AG10803 (cell line): ENCODE measurements at places on chromosomes 1 and 21.

DNA sequence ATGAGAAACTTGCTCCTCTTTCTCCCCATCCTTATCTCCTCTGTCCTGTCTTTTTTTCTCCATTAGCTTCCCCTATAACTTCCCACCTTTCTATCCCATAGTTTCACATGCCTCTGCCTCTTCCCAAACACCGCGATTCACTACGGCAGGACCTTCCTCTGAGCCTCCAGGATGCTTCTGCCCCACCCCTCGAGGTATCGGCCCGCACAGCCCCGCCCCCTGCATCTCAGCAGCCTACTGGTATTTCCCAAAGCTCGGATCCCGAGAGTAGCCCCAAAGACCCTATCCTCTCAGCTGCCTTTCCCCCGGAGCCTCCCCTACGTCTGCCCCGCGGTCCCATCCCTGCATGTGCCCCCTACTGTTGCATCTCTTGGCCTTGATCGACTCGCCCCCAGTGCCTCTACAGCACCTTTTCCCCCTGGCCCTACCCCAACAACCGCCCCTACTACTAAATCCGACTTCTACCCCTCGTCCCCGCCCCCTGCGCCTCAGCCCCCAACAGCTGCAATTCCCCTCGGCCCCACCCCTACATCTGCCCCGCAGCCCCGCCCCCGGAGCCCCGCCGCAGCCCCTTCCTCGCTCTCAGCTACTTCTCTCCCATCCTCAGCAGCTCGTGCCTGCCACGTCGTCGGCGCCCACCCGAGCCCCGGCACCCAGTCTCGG lies 512 bp downstream of the PIAS3 start:
- peak; percentile 29 for DNase-seq

DNA sequence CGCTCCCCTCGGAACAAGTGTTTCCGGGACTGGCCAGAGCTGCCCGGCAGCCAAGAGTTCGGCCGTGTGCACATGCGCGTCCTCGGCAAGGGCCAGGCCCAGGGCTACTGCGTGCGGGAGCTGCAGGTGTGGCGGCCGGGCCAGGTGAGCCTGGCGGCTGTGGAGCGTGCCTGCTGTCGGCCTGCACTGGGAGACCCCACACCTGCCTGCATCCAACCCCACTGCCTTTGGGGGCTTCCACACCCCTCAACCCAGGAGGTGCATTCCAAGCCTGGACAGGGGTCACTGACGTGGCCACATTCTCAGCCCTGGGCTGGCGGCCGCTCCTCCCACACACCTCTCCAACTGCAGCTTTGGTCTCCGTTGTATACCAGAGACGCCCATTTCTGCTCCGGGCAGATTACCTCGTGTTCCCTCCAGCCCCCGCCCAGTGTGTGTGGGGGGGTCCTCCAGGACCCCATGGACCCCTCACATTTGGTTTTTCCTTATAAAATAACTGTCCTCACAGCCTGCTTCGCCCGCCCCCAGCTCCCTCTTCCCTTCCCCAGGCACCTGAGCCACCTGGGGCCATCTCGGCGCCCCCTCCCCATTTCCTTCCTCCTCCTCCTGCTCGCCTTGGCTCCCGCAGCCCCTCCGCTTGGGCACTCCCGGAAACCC lies 6.1 kb downstream of the RNF223 start:
- no peak for DNase-seq

GRCh38 chr1:71774705-71775104 lies 507.6 kb downstream of the NEGR1 start:
- no peak for DNase-seq

DNA sequence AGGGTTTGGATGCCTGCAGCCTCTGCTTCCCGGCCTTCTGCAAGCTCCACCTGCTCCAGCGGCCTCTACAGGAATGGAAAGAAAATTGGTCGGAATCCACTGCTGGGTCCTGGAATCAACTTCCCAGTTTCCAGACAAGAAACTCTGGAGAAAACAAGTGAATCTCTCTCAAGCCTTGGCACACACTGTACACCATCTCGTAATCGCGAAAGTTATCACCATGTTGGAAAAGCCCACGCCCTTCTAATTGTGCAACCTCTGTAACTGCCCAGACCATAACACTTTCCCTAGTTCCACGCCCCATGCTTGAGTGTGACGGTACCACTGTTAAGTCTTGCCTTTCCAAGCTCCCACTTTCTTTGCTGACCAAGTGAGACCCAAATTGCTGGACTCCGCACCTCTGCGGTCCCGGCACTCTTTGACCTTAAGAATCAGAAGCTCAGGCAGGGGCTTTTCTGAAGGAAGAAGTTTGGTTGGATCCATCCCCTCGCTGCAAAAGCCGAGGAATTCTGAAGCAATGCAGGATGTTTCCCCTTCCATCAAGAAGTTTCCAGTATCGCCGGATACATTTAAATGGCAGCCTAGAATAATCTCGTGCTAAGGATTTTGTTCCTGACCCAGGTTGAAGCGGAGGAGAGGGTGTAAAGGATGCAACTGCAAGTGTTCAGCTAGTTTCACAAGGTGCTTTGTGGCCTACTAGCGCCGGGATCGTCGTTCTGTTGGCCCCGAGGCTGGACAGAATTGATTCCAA lies 6.2 kb downstream of the NR5A2 start:
- DNase-seq, result no peak

- DNase-seq, result no peak
These were observed 29.2 kb downstream of the UCK2 start for GRCh38 chr1:165856606-165857005.

DNA sequence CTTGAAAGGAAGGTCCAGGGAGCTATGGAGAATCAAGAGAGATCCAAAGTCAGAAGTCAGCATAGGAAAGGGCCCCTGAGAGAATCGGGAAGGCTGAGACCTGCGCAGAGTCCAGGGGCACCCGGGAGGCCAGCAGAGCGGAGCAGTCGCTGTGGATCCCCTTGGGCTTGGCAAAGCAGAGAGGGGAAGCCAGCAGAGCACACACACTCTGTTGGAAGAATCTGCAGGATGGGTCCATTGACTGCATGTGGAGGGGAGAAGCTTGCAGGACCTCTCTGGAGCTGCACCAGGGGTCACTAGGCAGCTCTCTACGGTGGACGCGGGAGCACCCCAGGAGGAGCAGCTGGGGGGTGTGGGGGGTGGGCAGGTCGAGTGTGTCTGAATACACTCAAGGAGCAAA lies 6.4 kb downstream of the RIPK4 start:
- no peak for DNase-seq

DNA sequence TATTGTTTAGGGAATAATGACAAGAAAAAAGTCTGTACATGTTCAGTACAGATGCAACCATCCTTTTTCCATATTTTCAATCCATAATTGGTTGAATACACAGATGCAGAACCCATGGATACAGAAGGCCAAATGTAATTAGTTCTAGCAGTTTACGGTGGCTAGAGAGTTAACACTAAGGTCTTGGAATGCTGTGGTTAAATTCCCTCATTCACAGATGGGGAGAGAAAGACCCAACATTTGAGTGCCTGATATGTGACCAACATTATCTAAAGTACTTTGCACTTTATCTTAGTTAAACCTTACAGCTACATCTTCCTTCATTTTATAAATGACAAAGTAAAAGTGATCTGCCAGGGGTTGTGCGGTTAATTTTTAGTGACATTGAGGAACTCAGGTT lies 5.3 kb downstream of the SCMH1 start:
- DNase-seq, result peak; percentile 25

DNA sequence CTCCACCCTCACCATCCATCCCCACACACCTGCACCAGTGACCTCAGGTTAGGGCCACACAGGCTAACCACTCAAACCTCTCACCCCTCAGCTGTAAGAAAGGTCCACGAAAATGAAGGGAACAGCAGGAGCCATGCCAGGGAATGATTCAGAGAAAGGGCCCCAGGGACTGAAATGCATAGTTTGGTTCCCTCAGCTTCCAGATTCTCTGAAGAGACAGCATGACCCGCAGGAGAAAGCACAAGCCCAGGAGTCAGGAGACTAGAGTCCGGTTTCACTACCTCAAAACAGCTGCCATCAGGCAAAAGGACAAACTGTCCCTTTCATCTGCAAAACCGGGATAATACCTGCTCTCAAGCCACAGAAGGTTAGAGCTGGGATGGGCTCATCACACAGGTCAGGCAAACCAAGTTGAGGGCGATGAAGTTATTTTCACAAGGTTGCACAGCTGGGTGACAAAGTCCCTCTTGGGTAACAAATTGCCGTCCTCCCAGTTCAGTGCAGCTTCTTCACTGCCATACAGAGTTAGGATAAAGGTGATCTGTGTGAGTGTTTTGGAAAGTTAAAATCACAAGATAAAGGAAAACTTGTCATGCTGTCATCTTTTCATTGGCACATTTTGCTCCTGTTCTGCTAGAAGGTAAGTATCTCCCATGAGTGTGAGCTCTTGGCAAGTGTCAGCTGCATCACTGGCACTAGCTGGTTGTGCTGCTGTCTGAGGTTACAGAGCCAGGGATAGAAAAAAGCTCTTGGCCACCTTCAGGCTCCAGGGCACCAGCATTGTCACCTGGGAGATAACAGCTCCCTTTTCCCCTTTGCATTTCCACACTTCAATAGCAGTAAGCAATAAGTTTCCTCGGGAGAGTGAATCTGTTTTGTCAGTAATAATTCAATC lies 120.4 kb downstream of the KCNH1 start:
- DNase-seq, result peak; percentile 15

DNA sequence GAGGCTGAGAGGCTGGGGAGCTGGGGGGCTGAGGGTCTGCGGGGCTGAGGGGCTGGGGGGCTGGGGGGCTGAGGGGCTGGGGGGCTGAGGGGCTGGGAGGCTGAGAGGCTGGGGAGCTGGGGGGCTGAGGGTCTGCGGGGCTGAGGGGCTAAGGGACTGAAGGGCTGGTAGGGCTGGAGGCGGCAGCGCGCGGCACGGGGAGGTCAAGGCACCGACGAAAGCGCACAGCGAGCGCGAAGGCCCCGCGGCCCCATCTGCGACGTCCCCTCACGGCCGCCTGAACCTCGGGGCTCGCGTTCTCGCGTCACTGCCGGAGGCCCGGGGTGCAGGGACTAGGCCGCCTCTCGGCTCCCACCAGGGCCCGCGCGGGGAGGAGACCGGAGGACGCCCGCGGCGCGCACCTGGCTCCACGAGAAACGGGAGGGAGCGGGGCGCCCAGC lies 356 bp downstream of the INTS11 start:
- DNase-seq, result no peak

- DNase-seq, result peak; percentile 16
These were observed 2.7 kb downstream of the ZBED6 start for GRCh38 chr1:203797948-203798655.

GRCh38 chr1:65281846-65282245 lies 27.5 kb upstream of the DNAJC6 start:
- no peak for DNase-seq

- DNase-seq, result peak; percentile 53
These were observed 118.1 kb downstream of the PGBD5 start for GRCh38 chr1:230308039-230308438.

- no peak for DNase-seq
These were observed 15.5 kb downstream of the NT5C1A start for GRCh38 chr1:39656391-39656790.

DNA sequence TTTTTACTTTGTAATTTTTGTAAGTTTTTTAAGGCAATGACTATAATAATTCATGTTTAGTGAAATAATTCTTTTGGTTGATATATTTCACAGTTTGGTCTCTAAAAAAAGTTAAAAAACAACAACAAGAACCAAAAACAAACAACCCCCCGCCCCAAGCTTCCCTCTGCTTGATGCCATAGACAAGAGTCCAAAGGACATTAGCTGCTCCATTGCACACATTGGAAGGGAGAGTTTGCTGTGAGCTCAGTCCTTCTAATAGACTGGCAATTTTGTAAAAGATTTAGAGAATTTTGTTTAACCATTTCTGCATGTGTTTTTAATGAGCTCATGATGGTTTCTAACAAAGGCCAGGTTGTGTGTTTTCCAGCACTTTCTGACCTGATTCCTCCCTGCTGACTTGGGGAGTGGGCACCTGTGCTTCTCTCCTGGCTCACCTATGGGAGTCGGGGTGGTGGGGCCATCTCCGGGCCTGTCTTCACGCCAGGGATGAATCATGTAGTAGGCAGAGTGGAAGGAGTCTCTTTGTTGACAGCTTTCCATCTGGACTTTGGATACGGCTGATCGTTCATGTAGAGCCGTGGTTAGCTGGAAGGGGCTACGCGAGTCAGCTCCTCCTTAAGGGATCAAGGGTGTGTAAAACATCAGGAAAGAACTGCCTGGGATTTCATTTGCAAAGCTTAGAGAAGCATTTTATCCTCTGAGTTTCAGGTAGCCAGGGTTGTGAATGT lies 14.1 kb downstream of the ZBTB18 start:
- DNase-seq, result no peak

- peak; percentile 87 for DNase-seq
These were observed 21.5 kb downstream of the NDUFS5 start for GRCh38 chr1:39047374-39048229.

GRCh38 chr1:50447961-50448360 lies 24.7 kb upstream of the DMRTA2 start:
- DNase-seq, result peak; percentile 33

GRCh38 chr1:212012034-212012740 lies 23.2 kb downstream of the INTS7 start:
- DNase-seq, result peak; percentile 66

- DNase-seq, result no peak
These were observed 113.5 kb downstream of the PROX1 start for GRCh38 chr1:214101246-214101645.

DNA sequence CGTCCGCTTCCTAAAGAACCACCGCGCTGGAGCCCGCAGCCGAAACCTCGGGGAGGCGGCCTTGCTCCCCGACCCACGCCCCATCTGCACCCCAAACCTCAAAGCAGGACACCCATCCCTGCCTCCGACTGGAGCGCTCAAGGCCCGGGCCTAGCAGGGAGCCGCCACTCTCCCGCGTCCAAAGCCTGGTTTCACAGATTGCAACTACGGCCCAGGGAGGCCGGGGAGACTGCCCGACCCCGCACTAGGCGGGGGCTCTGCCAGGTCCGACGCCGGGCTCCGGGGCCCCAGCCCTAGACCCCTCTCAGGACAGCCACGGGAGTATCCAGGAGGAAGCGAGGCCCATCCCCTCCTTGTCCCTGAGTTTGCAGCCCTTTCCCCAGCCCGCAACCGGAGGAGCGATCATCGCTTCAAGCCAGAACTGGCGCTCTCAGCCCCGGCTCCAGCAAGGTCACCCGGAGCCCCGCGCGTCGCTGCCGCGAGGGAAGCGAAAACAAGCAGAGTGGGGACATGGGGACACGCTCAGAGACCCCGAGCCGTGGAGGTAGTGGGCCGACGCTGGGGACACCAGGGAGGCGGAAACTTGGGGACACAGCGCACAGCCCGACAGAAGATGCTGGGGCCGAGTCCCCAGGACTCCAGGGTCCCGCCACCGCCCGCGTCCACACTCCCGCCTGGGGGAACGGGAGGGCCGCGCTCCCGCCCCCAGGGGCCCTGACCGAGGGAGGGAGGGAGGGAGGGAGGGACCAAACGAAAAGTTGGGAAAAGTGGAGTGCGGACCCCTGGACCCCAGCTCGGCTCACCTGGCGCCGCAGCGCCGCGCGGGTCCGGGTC lies 433 bp downstream of the TMEM200B start:
- peak; percentile 52 for DNase-seq

DNA sequence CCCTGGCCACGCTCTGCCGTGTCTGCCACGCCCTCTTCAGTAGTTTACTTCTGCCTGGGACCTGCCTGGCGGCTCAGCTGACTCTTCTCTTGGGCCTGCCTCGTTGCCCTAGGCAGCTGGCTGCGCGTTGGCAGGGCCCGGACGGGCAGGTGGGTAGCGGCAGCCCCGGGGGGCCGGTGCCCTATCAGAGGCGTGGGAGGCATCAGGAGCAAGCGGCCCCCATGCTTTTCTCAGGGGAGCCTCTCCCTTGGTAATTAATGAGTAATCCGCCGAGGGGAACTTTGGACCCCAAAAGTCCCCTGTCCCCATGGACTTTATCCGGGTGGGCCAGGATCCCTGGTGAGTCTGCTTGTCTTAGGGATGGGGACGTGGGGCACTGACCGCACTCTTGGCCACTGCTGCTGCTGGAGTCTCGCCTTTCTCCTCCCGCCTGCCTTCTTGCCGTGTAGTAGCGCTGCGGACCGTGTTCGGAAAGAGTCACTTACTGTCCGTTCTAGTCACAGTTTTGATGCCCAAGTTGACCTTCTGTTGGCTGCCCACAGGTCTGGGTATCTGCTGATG lies 22.7 kb downstream of the SKI start:
- no peak for DNase-seq
